ENCODE measurements at places on chromosomes 1 and 21.

DNA sequence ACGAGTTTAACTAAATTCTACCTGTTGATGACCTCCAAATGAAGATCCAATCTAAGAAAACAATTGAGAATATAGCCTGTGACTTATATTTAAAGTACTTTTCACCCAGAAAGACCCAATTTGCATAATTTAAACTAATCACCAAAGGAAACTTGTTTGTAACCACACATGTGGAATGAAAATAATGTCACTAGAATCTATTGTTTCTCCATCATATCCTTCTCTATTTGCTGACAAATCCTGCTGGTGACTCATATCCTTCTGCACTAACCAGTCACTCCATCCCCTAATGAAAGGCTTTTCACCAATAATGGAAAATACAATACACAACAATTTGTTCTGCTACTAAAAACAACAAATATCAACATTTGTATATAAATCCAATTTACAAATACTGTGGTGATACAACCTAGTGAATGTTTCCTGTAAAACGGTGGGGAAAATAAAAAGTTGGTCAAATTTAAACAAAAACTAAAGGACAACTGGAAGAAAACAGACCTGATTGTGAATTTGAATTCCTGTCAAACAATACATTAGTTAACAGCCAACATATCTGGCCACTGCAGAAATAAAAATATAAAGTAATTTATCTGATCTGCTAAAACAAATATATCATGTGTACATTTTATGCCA lies 6.5 kb downstream of the PTP4A2 start:
- no peak for DNase-seq

- no peak for DNase-seq
Observed at GRCh38 chr1:219041141-219041540, 132.5 kb upstream of the LYPLAL1 start.

DNA sequence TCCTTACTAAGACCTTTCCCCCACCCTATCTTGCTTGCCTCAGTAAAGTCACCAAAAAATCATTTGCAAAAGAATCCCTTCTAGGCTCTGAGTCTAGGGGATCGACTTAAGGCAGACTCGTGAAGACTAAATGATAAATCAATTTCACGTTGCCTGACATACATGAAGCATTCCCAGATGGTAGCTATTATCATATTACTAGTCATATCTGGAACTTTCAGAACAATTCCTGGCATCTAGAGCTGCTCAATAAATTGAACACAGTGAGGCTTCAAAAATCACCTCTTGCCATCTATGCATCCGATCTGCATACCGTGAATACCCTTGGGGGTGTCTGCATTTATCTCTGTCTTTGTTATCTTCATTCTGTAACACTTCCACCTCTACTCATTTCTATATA lies 49.6 kb upstream of the DAB1 start:
- DNase-seq = no peak

GRCh38 chr21:31509194-31510017 lies 150.1 kb upstream of the SOD1 start:
- DNase-seq = peak; percentile 72

GRCh38 chr1:166197597-166197996 lies 30.8 kb upstream of the FAM78B start:
- no peak for DNase-seq

- no peak for DNase-seq
Observed at GRCh38 chr1:231885209-231885854, 258.7 kb downstream of the DISC1 start.

DNA sequence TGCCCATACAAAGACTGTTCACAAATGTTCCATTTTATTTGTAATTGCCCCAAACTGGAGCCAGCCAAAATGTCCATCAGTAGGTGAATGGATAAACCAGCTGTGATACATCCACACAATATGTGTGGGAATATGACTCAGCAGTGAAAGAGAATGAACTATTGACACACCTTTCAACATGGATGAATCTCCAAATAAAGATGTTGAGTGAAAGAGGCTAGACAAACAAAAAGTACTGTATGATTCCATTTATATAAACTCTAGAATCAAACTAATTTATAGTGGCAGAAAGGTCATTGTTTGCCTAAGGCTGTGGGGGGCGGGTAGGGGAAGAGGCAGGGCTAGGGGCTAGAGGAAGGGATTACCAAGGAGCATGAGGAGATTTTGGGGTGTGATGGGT lies 4.5 kb downstream of the DHCR24 start:
- no peak for DNase-seq

GRCh38 chr1:56334047-56334446 lies 245.3 kb downstream of the PLPP3 start:
- DNase-seq = no peak

GRCh38 chr1:27621051-27621920 lies 13.7 kb downstream of the FGR start:
- DNase-seq = peak; percentile 60

DNA sequence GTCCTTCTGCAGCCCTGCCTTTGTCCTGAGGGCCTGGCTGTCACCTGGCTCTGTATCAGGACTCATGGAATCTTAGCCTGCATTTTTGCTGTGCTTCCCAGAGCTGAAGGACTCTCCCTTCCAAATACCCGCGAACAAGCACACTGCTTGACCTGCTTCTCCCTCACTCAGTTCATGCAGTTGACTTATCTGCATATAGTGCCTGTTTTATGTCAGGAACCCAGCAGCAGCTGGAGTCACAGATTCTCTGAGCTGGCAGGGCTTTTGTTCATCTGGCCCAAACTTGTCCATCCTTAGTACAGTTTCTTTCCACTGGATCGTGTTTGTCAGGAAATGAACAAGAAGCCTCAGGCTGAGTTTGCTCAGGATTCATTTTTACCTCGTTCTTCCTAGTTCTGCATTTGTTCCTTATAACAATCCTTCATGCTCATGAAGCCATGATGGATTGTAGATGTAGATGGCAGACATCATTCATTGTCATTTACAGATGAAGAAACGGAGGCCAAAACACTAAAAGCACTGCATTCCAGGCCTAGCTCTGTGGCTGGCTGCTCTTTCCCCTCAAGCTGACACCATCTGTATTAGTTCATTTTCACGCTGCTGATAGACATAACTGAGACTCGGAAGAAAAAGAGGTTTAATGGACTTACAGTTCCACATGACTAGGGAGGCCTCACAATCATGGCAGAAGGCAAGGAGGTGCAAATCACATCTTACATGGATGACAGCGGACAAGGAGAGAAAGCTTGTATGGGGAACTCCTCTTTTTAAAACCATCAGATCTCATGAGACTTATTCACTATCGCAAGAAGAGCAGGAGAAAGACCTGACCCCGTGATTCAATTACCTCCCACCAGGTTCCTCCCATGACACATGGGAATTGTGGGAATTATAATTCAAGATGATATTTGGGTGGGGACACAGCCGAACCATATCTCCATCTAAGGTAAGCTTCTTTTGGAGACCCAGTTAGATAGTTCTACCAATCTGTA lies 150.9 kb downstream of the HIVEP3 start:
- DNase-seq = peak; percentile 62

GRCh38 chr1:90435351-90435750 lies 281.8 kb downstream of the BARHL2 start:
- no peak for DNase-seq

GRCh38 chr1:44644806-44645205 lies 29.5 kb downstream of the TMEM53 start:
- DNase-seq = no peak

DNA sequence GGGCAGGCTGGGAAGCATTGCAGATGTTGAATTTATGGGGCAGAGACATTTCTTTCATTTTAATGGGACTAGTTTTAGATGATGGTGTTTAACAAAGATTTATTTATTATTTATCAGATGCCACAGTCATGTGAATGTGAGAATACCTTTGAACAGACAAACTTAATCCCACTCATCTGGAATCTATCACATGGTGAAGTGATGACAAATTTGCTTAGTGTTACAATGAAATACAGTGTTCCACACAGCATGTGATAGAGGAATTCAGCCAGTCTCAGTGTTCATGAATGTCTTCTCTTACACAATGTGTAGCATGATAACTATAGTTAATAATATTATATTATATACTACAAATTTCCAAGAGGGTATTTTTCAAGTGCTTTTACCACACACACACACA lies 1361.7 kb upstream of the B3GALT2 start:
- DNase-seq = no peak

DNA sequence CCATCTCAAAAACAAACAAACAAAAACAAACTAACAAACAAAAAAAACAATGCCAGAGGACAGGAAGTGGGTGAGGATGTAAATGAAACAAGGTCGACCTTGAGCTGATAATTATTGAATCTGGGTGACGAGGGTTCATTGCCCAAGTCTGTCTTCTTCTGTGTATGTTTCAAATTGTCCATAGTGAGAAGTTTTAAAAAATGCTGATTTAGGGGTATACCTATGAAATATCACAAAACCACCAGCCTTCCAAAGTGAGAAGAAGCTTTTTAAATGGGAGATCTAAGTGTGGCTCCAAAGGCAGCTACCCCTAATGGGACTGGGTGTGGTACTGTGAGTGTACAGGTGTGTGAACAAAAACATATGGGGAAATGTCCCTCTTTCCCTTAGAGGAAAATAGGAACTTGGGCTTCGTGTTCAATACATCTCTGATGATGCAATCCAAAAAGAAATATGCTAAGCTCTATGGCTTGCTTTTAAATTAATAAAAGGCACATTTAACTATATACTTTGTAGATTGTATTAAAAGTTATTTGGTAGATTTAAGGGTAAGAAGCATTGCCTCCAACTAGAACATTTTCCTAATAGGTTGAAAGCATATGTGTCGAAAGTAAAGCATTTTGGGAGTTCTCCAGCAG lies 33.1 kb upstream of the VPS26C start:
- no peak for DNase-seq

DNA sequence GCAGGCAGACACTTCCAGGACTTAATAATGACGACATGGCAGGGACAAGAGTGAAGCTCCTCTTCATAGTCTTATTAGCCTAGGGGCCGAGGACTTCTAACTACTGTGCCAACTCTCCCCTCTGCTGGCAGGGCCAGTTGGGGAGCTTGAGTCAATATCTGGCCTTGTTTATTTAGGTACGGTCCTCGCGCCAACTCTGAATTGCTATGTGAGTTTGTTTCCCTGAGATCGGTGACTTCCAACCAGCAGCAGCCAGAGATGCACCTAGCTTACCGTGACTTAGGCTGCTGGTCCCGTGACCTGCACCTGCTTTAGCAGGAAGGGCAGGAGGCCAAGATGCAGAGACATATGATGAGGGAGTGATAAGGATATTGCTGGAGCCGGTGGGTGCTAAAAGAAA lies 451.1 kb downstream of the PCP4 start:
- no peak for DNase-seq

- DNase-seq = peak; percentile 69
Observed at GRCh38 chr21:37367703-37368540, 1.3 kb downstream of the DYRK1A start.

GRCh38 chr1:40425198-40425597 lies 25.1 kb upstream of the ZFP69B start:
- no peak for DNase-seq

- DNase-seq = no peak
Observed at GRCh38 chr21:46564391-46564790, 40.5 kb downstream of the S100B start.

DNA sequence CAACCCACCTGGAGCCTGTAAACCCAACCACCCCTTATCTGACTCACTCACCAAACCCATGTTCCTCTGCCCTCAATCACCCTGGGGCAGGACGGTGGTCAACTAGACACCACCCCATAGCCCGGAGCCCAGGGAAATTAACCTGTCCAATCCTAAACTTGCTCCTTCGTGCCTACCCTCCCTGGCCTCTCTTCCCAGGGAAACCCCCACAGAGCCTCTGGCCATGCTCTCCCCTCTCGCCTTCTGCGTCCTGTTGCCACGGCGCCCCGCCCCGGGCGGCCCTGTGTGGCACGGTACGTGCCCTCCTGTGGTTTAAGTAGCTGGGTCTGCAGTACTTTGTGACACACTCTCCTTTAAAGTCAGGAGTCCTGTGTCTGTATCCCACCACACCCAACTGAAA lies 4.0 kb upstream of the FTCD start:
- no peak for DNase-seq

GRCh38 chr1:38827318-38827717 lies 32.3 kb downstream of the RRAGC start:
- DNase-seq = peak; percentile 27

DNA sequence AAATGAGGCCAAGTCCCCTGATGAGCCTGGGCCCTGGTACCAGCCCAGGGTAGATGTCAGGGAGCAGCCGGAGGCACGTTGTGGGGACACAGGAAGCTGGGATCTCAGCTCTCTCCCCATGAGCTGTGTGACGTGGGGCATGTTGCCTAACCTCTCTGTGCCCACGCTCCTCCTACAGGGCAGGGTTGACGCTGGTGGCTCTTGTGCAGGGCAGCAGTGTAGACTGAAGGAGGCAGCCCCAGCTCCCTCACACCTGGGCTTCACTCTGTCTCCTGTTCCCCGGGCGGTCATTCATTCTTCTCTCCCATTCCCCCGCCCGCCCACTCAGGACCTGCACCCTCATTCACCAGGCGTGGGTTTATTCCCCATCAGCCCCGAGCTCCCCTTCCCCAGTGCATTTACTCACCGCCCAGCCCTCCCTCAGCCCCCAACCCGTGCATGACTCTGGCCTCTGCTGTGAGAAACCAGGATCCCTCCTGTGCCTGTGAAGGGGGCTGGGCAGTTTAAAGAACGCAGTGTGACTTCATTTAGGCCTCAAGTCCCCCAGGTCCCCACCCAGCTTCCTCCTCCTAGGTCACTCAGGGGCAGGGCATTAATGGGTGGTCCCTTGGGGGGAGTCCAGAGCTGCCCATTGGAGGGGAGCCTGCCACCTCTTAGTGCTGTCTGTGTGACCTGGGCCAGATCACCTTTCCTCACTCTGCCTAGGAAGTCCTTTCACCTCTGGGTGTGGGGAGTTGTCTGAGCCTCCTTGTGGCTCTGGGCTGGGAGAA lies 285.7 kb downstream of the PTPRU start:
- DNase-seq = no peak

DNA sequence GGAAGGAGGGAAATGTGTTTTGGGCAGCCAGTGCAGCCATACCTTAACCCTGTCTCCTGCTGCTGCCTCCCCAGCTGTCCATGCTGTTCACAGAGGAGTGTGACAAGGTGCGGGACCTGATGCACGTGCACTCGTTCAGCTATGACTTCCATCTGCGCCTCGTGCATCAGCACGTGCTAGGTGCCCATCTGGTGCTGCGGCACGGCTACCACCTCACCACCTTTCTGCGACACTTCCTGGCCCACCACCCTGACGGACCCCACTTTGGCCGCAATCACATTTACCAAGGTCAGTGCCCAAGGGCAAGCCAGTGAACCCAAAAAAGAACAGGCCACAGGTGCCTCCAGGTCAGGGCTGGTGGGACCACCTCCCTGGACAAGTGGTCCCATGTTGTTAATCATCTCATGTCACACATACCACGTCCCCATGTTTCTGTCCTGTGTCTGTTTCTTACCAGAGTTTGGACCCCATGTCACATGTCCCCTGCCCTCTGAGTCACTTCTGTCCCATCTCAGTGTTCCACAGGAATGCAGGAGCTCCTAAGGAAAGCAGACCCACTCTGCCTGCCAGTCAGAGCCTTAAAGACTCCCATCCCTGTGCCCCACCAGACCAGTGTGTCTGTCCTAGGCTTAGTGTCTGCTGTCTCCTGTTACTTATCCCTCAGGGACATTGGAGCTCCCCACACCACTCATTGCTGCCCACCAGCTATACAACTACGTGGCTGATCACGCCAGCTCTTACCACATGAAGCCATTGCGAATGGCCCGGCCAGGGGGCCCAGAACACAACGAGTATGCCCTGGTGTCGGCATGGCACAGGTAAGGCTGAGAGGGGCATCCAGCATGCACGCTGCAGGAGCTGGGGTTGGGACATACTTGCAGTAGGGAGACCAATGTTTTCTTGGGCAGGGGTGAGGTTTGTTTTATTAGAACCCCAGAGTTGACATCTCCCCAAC lies 6.6 kb downstream of the HYI start:
- no peak for DNase-seq

- peak; percentile 87 for DNase-seq
Observed at GRCh38 chr1:214445831-214446614, 105.4 kb downstream of the PTPN14 start.
